ENCODE measurements at places on chromosomes 2 and 18. TPM values are rescaled to one million over a fixed set of nuclear protein-coding genes. Genes with fewer than 3 reads are reported as not detected.

Gene RBBP8
- total RNA-seq = 88.2 TPM

Gene GPR45
- not detected for total RNA-seq

Gene MC2R
- not detected for total RNA-seq

Gene GRB14
- total RNA-seq = 0.55 TPM

Gene MRPL33
- 68.1 TPM for total RNA-seq

Gene ACVR1C
- total RNA-seq = 0.13 TPM

Gene ALLC
- total RNA-seq = not detected

Gene CNDP1
- total RNA-seq = not detected

Gene EFEMP1
- not detected for total RNA-seq

Gene SLC5A7
- total RNA-seq = not detected

Gene ADAM23
- 0.44 TPM for total RNA-seq

Gene LGALSL
- 5.9 TPM for total RNA-seq

Gene ERFE
- total RNA-seq = 8.6 TPM

Gene AQP12B
- not detected for total RNA-seq

Gene LRRTM1
- not detected for total RNA-seq

Gene PARD6G
- total RNA-seq = 10.2 TPM

Gene COX5B
- 205 TPM for total RNA-seq

Gene VSNL1
- 7.8 TPM for total RNA-seq

Gene MTA3
- 70.1 TPM for total RNA-seq

Gene MEP1B
- 0.26 TPM for total RNA-seq

Gene VWA3B
- total RNA-seq = not detected

Gene TWIST2
- not detected for total RNA-seq

Data from A673 (cell line).